Effector CD8-positive, alpha-beta T cell (primary cell): ENCODE measurements at places on chromosomes 5 and 9.

GRCh38 chr5:83277154-83277553 is 194.4 kb upstream of the VCAN start:
- no peak for DNase-seq

- no peak for DNase-seq
Observed at GRCh38 chr5:96875791-96876291, 459 bp upstream of the ERAP2 start.

DNA sequence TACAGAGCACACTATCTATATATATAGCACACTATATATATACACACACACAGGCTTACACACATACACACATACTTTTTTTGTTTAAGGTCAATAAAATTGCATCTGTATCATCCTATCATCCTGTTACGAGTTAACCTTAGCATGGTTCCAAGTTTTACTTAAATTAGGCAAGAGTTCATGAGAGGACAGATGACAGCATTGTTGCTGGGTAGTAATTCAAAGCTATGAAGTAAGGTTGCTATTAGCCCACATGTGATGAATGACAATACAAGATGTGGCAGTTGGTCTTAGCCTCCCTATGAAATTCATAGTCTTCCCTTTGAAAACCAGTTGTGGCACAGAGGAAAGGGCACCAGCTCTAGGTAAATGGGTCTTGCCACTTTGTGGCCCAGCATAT is 438.1 kb downstream of the ACTL7B start:
- no peak for DNase-seq

DNA sequence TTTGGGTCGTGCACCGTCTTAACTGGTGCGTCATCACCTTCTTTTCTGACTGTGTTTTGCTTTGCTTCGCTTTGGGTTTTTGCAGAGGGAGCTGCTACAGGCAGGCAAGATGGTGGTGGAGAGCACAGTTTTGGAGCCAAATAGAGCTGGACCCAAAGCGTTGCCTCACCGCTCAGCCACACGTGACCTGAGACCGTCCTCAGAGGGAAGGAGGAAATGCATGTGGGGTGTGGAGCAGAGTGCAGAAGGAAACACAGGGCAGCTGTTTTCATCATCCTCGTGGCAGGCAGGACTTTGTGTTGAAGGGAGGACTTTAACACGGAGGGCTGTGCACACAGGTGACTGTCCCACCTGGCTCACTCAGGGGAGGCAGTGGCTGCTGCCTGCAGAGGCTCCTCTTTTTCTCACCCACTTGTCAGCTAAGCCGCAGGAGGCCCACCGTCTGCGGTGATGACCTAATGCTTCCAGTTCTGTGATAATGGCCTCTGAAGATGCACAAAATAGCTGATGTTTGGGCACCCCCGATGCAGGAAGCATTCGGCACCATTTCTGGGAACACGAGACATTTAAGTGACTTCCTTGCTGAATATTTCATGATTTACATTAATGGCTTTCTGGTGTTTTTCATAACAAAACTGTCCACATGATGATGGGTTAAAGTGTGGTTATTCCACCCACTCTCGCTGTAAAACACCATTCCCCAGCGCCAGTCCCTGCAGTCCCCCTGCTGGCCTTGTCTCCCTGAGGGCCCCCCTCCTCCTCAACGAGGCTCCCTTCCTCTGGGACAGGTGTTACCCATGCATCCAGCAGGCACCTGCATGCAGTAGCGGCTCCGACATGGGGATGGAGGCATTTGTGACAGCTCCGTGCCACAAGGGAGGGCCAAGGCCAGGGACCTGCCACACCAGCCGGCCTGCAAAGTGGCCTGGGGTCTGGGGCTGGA is 12.4 kb upstream of the UBAC1 start:
- DNase-seq: no peak

- no peak for DNase-seq
Observed at GRCh38 chr5:177980743-177981151, 15.3 kb downstream of the PROP1 start.

GRCh38 chr5:42621662-42622061 is 135.0 kb upstream of the CCDC152 start:
- no peak for DNase-seq

- no peak for DNase-seq
Observed at GRCh38 chr9:90579181-90579580, 63.4 kb downstream of the DIRAS2 start.
